ENCODE measurements at places on chromosomes 2 and 18.

- DNase-seq: no peak
These were observed 41.1 kb downstream of the ARL6IP6 start for GRCh38 chr2:152759290-152760072.

GRCh38 chr2:44940732-44941464 is 604 bp upstream of the SIX3 start:
- no peak for DNase-seq

- DNase-seq: no peak
These were observed 85.9 kb upstream of the FOXI3 start for GRCh38 chr2:88538362-88538917.

DNA sequence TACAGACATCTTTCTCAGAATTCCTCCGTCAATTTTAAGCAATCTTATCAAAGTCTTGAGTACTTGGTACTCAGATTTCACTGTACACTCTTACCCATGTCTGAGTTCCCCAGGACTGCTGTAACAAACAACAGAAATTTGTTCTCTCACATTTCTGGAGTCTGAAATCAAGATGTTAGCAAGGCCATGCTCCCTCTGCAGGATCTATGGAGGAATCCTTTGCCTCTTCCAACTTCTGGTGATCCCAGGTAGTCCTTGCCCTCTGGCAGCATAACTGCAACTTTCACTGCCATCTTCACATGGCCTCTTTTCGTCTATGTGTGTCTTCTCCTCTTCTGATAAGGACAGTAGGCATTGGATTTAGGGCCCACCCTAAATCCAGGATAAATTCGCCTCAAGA is 17.1 kb upstream of the CACNB4 start:
- no peak for DNase-seq

- no peak for DNase-seq
These were observed 60.7 kb downstream of the OSR1 start for GRCh38 chr2:19297716-19298115.

DNA sequence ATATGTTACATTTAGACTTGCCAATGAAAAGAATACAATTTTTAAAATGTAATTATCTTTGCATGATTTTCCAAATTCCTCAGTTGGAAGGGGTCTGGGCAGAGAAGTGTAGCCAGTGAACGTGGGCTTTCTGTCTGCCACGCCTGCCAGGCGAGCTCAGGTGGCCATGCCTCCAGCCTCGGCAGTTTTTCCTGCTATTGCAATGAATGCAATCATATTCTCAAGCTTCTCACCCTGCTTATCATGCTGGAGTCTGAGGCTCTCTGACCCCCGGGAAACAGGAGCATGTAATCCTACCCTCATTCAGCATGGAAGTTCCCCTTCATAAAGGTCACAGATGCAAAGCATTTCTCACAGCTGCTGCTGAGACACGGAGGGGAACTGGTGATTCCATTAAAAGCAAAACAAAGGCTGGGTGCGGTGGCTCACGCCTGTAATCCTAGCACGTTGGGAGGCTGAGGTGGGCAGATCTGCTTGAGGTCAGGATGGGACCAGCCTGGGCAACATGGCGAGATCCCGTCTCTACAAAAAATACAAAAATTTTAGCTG is 154.8 kb downstream of the MBP start:
- no peak for DNase-seq

- peak; percentile 21 for DNase-seq
These were observed 730 bp downstream of the ODC1 start for GRCh38 chr2:10447300-10447894.

GRCh38 chr18:69528435-69528834 is 127.7 kb downstream of the DOK6 start:
- DNase-seq: no peak

DNA sequence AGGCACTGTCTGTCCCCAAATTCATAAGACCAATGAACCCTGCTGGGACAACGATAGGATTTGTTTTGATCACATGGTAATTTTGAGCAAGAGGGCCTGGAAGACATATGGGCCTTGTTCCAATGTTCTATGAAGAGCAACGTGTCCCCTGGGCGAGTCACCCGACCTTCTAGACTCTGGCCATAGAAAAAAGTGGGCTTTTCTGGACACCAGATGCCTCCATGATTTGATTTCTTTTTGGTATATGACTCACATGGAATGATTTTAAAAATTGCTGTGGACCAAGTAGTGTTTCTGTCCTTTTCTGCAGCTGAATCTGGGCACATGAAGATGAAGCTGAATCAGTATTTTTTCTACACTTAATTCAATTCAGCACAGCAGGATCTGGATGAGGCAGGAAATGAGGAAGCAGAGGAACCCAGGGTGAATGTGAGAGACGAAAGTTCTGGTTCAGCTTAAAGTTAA is 104.9 kb downstream of the CDC42EP3 start:
- DNase-seq: no peak

GRCh38 chr2:128372621-128373341 is 54.1 kb upstream of the HS6ST1 start:
- no peak for DNase-seq

DNA sequence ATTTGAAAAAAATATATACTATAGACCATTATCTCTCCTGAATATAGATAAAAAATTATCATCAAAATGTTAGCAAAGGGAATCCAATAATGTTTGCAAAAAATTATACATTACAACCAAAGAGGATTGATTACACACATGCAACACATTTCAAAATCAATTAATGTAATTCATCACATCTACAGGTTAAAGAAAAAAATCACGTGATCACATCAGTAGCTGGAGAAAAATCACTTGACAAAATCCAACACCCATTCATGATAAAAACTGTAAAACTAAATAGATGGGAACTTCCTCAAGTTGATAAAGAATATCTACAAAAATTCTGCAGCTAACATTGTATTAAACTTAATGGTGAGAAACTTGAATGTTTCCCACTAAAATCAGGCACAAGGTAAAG is 1047.5 kb upstream of the CNTNAP5 start:
- DNase-seq: no peak

GRCh38 chr2:214671319-214671885 is 138.1 kb downstream of the BARD1 start:
- no peak for DNase-seq

DNA sequence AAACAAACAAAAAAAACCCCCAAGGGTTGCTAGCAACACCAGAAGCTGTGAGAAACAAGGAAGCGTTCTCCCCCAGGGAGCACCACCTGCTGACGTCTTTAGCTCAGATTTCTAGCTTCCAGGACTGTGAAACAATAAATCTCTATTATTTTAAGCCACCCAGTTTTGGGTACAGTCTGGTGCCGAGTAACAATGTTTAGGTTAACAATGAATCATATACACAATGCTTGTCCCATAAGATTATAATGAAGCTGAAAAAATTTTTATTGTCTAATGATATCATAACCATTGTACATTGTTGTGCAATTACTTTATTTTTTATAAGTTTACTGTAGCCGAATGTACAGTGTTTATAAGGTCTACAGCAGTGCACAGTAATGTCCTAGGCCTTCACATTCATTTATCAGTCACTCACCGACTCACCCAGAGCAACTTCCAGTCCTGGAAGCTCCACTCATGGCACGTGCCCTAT is 72.1 kb upstream of the CAB39 start:
- DNase-seq: no peak

GRCh38 chr18:27860011-27860410 is 316.9 kb downstream of the CDH2 start:
- DNase-seq: no peak

- DNase-seq: no peak
These were observed 47.9 kb upstream of the KCNF1 start for GRCh38 chr2:10863837-10864236.

- no peak for DNase-seq
These were observed 53.1 kb upstream of the ZEB2 start for GRCh38 chr2:144572977-144573376.

DNA sequence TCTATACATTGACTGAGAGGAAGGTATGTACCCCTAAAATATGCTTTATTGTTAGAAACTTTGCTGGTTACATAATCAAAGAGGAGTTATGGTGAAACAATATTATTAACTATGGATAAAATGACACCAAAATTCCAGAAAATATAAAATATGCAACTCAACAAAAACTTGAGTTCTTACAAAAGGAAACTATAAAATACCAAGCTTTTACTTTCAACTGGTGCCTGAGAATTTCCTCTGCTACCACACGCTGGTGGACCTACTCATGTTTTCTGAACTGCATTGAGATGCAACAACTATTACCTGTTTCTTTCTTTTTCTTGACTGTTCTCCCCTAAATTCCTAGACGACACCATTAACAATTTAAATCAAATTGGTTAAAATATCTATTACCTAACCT is 8.2 kb upstream of the NFE2L2 start:
- no peak for DNase-seq

DNA sequence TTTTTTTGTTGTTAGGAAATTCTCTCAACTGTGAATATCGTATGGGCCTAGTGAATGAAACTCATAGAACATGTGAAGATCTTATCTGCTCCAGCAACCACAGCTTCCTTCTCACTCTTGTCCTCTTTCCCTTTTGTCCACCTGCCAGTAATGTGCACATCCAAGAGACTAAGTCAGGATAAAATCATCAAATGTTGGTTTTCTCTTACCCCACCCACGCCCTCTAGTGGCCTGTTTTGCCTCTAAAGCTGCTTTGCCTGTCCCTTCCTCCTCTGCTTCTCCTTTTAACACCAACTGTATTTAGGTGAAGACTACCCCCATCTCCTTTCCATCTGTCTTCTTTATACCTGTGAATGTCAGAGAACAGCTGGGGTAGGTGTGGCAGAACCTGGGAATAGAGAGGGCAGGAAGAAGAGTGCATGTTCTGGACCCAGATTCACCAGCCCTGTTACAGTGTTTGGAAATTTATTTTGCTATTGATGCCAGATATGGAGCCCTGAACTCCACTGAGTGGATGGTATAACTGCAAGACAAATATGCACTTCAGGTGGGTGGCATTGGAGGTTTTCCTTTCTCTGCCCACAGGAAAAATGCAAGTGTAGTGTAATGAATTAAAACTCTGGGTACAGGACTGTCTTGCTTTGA is 8.4 kb upstream of the MGAT5 start:
- peak; percentile 64 for DNase-seq

GRCh38 chr2:188244383-188244782 is 47.3 kb upstream of the GULP1 start:
- no peak for DNase-seq

DNA sequence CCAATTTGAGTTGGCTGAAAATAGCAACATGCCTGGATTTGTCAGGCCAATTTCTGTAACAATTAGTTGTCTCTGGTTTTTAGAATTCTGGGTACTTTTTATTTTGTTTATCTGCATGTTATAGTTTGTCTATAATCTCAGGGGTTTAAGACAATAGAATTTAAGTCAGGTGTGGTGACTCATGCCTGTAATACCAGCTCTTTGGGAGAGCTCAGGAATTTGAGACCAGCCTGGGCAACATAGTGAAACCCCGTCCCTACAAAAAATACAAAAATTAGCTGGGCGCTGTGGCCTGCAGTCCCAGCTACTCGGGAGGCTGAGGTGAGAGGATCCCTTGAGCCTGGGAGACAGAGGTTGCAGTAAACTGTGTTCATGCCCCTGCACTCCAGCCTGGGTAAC is 114.4 kb upstream of the GLS start:
- no peak for DNase-seq

DNA sequence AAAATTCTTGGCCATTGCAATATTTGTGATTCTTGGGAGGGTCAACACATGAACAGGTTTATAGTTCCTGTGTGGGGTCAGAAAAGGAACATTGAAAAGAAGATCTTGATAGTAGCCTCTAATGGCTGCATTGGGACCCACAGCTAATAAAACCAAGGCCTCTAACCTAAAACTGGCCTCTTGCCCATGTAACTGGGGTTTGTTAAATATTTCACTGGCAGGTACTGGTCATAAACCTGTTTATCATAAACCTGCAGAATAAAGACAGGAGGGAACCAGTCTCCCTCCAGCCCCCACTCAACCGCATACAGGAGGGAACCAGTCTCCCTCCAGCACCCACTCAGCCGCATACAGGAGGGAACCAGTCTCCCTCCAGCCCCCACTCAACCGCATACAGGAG is 125.3 kb downstream of the PXDN start:
- no peak for DNase-seq

- DNase-seq: no peak
These were observed 39.2 kb upstream of the LOXHD1 start for GRCh38 chr18:46696268-46696667.

DNA sequence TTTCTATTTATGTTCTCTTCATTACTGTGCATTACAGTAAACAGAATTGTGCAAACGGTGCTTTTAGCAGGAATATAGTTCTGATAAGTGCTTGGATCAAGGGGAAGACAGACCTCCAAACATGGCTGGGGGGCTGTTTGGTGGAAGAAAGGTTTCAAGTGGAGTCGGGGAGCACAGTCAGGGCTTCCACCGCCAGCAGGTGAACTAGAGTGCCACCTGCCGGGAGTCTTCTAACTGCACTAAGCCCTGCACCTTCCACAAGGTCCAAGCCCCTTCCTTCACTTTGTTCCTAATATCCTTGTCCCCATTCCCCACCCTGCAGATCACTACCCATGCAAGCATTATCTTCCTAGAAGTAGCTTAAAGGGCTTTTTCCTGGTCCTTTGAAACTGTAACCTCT is 11.1 kb downstream of the ONECUT2 start:
- no peak for DNase-seq

GRCh38 chr18:8814206-8814605 is 108.8 kb downstream of the MTCL1 start:
- no peak for DNase-seq

DNA sequence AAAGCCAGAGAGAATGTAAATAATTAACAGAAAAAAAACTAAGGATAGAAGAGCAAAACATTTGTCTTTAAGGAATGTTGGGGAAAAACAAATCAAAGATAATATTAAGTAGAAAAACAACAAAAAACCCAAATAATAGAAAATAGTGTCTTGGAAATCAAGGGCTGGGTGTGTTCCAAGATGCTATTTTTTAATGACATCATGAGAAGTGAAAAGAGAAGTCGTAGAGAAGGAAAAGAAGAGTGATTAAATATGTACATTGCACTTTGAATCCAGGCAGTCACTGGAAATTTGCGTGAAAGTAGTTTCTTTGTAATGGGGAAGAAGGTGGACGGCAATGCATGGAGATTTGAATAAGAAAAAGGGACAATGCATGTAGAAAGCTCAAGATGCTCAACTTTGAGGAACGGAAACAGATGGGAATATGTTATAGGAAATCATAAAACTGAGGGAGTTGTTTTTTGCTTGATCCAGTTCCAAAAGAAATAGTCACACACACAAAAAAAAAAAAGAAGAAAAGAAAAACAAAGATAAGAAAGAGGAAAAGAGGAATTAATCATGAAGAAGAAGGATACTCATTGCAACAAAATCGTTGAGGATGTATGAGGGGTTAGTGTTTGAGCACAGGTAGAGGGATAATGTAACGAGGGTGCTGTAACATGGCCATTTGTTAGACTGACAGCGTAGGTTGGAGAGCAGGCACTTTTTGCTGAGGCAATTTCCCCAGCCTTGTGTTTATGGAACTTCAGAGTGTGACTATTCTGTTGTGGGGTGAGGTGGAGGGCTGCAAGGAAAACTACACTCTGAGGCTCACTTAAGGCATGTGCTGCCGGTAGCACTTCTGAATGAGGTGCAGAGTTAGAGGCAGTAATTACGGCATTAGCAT is 184.1 kb downstream of the CALCRL start:
- DNase-seq: no peak

- no peak for DNase-seq
These were observed 46.3 kb downstream of the LTBP1 start for GRCh38 chr2:32993005-32993539.

- no peak for DNase-seq
These were observed 73.1 kb upstream of the CXCR4 start for GRCh38 chr2:136191041-136191440.

All from stimulated activated CD4-positive, alpha-beta T cell treated with anti-CD3 and anti-CD28 coated beads, Interleukin-1b, Interleukin-23, amount 100 ng/mL, for 4 hours (primary cell).